ENCODE measurements at places on chromosomes 2 and 18. TPM values are rescaled to one million over a fixed set of nuclear protein-coding genes. Genes with fewer than 3 reads are reported as not detected.

FSHR gene
- polyA plus RNA-seq = not detected

LIPG gene
- 72.7 TPM for polyA plus RNA-seq

CCDC178 gene
- 1.9 TPM for polyA plus RNA-seq

PSTPIP2 gene
- 10.9 TPM for polyA plus RNA-seq

GRCh38 chr2:160372010-160372356 is 121.6 kb downstream of the RBMS1 start:
- DNase-seq = no peak

- DNase-seq = no peak
Observed at GRCh38 chr2:178072383-178073301, at the start of gene PDE11A. PDE11A (minus strand) TSS chr2:178072777; CDS start chr2:178072437, 340 bp downstream.

- no peak for DNase-seq
Observed at GRCh38 chr2:8860239-8860638, 22.8 kb upstream of the KIDINS220 start.

- DNase-seq = no peak
Observed at GRCh38 chr2:136404176-136404575, 286.2 kb upstream of the CXCR4 start.

DNA sequence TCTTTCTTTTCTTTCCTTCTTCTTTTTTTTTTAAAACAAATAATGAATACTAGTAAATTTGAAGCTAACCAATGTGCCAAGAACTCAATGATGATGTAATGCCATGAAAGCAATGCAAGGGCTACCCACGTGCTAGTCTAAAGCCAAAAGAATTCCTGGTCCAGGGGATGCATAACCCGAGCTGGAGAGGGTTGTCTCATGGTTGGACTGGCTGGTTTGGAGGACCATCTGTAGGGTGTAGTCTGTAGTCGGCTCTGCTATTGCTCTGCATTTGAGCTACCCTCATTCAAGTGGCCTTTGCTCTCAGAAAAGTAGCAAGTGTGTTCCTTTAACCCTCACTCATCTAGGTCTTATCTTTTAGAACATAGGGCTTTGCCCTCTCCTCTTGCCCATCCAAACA is 469.6 kb upstream of the CELF4 start:
- no peak for DNase-seq

GRCh38 chr2:57542081-57542480 is 504.5 kb upstream of the VRK2 start:
- no peak for DNase-seq

- no peak for DNase-seq
Observed at GRCh38 chr2:233140077-233140585, 80.0 kb downstream of the INPP5D start.

DNA sequence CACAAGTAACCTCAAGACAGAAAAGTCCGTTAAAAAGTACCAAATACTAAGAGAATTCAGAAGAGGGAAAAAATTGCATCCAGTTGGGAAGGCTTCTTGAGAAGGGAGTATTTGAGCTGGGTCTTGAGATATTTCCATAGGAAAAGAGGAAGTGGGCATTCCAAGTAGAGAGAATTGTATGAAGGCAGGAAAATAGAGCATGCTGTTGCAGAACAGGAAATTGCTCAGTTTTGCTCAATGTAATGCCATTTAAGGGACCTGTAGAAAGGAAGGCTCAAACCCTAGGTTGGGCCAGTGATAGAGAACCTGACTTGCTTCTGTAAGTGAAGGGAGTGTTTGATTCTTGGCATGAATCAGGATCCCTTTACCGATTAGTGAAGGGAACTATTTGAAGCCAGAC is 1.0 kb upstream of the ZC3H8 start:
- no peak for DNase-seq

DNA sequence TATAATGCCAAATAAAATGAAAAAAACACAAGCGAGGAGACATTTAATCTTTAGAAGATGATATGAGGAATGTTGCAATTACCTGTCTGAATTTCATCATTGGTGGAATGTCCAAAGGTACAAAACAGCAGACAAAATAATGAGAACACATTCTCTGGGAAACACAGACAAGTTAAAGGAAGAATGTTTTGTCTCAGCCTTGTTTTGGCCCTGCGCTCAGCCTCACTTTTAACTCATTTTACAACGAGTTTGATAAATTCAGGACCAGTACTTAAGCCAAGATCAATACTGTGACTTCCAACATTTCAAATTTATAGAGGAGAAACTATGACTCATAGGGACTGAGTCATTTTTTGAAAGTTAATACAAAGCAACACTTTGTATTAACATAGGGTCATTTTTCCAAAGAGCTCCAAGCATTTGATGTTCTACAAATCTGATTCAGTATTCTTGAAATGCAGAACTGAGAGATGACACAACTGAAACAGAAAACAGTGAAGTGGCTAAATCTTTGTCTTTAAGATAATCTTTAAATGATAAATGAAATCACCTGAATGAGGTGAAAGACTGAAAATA is 833.2 kb upstream of the CHAC2 start:
- no peak for DNase-seq

DNA sequence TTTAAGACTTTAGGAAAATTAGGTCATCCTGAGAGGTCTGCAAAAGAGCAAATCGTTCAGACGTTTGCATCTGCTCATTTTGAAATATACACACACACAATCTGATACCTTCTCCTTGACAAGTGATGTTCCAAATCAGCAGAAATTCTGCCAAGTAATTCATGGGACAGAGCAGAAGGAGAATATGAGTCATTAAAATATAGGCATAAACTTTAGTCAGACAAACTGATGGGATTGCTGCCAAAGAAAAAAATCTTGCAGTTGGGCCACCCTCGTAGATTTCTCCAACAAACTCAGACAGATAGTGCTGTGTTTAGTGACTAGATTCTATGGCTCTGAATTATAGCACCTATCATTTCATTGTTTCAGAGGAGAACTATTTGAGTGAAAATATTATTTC is 336.3 kb downstream of the NYAP2 start:
- peak; percentile 6 for DNase-seq
